ENCODE measurements at places on chromosomes 1 and 21.

DNA sequence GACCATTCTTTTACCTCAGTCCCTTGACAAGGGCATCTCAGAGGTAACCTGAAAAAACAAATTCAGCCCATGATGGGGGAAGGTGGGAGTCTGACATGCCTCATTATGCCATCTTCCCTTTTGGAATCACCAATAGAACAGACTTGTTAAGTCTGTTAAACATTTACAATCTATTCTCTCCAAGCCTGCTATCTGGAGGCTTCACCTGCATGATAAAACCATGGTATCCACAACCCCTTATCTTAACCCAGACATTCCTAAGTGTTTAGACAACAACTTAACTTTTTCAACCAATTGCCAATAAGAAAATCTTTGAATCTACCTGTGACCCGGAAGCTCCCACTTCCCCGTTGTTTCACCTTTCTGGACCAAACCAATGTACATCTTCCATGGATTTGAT, 233.0 kb upstream of the CACYBP start:
- no peak for DNase-seq

- DNase-seq, result no peak
Measured at GRCh38 chr1:35406103-35406502, 137.6 kb downstream of the ZMYM4 start.

- DNase-seq, result no peak
Measured at GRCh38 chr1:110283677-110284076, 55.5 kb upstream of the RBM15 start.

GRCh38 chr1:52153898-52154297, 12.0 kb downstream of the ZFYVE9 start:
- DNase-seq, result no peak

GRCh38 chr1:239718571-239718970, 332.2 kb downstream of the CHRM3 start:
- DNase-seq, result no peak

DNA sequence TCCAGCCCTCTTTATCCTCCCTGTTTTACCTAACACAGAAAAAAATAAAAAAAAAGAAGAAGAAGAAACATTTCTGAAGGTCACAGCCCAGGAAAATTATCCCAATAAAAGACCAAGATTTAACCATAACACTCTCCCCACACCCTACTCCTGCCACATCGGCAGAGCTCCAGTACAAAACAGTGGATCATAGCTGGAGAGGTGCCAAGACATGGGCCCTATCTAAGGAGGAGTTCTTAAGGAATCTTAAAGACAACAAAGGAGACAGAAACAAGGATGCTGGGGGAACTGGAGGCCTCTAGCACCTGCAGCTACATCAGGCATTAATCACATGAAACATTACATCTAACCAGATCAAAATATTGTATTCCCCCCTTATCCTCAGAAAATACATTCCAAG, 432.8 kb downstream of the MATN1 start:
- peak; percentile 52 for DNase-seq

DNA sequence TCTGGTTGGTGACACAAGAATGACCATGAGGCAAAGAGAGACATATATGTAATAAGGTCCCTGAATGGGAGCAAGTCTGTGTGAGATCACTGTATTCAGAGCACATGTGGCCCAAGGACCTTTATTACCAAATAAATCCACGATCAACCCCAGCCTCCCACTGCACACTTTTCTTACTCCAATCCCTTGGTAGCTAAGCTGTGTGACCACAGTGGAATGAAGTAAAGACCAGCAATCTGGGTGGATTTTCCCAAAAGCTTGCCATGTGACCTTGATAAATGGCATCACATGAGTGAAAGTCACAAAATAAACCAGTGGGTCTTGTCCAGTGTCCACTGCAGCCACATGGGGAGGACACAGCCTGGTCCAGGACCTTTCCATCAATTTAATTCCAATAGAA, 36.7 kb upstream of the TLR5 start:
- no peak for DNase-seq

DNA sequence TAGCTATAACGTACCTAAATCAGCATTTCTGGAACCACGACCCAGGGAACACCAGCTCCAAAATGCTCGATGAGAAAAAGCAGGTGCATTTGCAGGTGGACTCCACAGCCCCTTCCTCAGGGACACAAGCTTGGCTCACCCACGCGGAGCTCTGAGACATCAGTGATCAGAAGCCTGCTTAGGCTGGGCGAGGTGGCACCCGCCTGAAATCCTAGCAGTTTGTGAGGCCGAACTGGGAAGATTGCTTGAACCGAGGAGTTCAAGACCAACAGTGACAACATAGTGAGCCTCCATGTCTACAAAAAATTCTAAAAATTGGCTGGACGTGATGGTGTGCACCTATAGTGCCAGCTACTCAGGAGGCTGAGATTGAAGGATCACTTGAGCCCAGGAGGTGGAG, 2.5 kb upstream of the TSPEAR start:
- peak; percentile 40 for DNase-seq

GRCh38 chr1:21743476-21743875, 39.5 kb downstream of the USP48 start:
- DNase-seq, result no peak

- no peak for DNase-seq
Measured at GRCh38 chr1:77571642-77572041, 110.8 kb downstream of the ZZZ3 start.

DNA sequence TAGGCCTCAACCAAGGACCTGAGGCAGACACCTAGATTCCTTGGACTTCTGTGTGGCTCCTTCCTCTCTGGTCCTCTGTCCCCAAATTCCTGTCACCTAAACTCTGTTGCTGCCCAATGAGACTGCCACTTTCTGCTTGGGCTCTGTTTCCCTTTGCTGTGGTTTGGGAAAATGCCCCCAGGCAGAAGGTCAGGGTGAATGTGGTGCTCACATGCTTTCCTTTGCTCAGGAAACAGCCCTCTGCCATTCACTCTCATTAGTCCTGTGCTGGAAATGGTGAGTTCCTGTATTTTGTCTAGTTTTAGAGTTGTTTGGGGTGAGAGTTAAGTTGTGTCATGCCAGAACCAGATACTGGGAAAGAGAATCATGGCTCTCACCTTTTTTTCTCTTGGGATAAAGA, 22.7 kb upstream of the SHE start:
- no peak for DNase-seq

DNA sequence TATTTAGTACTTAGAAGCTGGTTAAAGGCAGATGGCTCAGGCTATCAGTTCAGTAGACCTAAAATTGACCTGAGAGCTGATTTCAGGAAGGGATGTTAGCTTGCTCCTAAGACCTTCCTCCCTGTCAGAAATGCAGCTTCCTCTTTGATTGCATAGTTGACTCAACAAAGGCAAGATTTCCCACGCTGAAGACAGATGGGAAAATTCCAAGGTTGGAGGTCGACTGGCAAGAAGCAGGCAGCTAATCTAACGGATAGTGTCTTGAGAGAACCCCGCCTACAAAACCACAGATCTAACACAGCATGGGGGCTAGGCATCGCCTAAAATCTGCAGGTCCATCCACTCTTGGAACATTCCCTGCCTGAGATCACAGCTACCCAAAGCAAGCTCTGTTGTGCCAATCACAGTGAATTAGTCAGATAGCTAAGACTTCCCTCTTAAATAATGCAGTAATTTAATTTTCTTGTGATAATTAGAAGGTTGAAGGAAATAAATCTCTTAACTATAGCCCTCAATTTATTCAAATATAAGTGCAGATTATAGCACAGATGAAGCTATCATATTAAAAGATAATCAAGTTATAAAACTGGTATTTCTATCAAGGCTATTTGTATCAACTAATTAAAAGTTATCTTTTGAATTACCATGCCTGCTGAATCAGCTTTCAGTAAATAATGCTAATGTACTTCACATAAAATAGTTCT, 357.8 kb upstream of the SGIP1 start:
- no peak for DNase-seq

DNA sequence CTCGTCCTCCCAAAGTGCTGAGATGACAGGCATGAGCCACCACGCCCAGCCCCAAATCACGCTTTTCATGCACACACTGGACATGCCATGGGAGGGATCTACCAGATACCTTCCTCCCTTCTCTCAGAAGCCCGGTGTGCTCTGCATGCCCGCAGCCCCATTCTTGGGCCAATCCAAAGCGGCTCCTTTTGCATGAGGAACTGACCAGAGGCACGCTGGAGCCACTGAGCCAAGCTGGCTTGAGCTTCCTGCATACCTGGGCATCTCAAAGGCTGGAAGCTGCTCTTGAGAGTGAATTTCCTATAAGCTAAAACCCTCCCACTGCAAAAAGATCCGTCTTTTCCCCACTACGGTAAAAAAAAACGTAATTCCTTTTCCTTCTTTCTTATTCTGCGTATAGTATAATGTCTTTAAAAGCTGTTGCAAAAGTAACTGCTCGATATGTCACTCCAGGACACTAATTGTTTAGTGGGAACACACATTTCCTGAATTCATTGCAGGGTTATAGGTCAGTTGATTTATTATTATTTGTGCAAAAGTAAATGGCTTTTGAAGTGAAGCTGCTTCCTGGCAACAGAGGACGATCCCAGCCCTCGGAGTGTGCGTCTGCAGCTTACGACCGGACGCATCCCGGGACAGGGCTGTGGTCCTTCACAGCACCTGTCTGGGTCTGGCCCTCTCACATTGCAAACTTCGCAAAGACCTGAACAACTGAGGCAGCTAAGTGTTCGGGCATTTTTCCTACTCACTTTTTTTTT, 61.8 kb upstream of the ETS2 start:
- no peak for DNase-seq

DNA sequence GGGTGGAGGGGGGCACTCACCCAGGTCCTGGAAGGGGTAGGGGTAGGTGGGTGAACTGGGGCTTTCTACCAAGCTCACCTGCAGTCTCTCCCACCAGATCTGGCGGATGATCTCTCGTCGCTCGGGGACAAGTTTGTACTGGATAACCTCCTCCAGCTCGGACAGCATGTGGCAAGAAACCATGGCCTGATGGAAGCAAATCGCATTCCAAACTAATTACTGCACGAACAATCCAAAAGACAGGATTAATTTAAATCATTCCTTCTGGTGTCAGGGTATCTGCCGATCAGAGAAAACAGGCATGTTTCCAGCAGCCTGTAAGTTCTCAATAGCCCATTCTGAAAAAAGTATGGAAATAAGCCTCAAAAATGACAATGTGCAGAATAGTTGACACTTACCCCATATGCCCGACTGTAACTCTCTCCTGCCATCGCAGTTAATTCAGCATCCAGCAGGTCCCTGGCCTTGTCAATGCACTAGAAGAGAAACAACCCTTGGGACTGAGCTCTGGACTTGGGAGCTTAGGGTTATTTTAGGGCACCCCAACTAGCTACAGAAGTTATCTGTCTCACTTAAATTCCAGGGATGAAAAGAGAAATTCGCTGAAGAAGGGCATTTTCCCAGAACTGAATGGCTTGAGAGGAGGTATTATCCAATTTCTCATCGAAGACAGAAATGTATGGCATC, 44.4 kb upstream of the ANGPTL7 start:
- no peak for DNase-seq

- DNase-seq, result no peak
Measured at GRCh38 chr1:76070538-76070937, 4.0 kb upstream of the ST6GALNAC3 start.

DNA sequence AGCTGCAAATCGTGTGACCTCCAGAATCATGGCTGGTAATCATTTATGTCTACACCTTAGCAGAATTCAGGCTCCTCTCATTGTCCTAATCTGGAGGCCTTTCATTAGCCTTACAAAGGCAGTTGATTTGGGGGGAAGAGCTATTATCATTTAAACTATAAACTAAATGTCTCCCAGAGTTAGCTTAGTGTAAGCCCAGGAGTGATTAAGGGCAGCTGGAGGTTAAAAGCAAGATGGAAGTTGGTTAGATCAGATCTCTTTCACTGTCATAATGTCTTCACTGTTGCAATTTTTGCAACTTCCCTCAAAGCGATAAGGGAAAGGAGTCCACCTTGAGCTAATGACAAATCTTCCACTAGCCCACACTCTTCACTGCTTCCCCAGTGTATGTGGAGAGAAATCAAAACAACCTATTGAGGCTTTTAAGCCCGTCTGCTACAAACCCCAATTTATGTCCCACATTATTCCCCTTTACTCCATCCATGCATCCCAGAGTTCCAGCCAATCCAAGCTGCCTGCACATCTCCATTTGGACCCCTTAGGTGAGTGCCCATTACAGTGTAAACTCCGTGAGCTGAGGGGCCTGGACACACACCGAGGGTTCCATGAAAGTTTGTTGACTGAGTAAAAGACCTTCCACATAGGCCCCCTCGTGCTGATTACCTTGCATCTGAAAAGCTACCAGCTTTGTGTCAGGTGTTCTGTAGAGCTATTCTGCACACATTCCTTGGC, 61.5 kb upstream of the KLHDC7A start:
- no peak for DNase-seq

- no peak for DNase-seq
Measured at GRCh38 chr21:36608041-36608896, 90.6 kb upstream of the SIM2 start.

DNA sequence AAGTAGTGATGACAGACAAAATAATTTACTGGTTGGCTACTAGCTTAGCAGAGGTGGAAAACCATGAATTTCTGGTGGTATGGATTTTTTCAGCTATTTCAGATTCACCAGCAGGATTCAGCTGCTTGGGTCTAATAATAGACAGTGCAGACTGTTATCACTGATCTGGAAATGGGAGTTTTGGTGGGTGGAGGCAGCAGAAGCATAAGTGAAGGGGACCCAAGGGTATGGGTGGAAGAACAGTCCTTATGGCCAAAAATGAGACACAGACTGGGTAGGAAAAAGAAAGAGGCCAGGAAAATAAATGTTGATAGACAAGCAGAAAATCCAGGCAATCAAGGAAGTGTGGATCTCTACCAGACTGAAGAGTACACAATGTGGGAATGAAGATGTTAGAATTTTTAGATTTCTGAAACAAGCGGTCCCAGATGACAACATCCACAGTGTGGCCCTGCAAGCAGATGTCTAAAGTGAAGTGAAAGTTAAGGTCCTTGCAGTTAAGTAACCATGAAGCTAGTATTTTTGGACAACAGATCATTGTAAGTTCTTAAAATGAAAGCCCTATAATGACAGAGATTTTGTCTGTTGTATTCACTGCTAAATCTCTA, 24.7 kb downstream of the LYST start:
- DNase-seq, result no peak

GRCh38 chr1:26387447-26387846, 14.9 kb upstream of the ZNF683 start:
- DNase-seq, result no peak

GRCh38 chr1:246139745-246140182, 367.3 kb downstream of the SMYD3 start:
- no peak for DNase-seq

- no peak for DNase-seq
Measured at GRCh38 chr1:58932859-58933598, 149.2 kb upstream of the JUN start.
